Bone marrow (tissue), 2 donors: ENCODE measurements at places on chromosomes 11 and 22.

DNA sequence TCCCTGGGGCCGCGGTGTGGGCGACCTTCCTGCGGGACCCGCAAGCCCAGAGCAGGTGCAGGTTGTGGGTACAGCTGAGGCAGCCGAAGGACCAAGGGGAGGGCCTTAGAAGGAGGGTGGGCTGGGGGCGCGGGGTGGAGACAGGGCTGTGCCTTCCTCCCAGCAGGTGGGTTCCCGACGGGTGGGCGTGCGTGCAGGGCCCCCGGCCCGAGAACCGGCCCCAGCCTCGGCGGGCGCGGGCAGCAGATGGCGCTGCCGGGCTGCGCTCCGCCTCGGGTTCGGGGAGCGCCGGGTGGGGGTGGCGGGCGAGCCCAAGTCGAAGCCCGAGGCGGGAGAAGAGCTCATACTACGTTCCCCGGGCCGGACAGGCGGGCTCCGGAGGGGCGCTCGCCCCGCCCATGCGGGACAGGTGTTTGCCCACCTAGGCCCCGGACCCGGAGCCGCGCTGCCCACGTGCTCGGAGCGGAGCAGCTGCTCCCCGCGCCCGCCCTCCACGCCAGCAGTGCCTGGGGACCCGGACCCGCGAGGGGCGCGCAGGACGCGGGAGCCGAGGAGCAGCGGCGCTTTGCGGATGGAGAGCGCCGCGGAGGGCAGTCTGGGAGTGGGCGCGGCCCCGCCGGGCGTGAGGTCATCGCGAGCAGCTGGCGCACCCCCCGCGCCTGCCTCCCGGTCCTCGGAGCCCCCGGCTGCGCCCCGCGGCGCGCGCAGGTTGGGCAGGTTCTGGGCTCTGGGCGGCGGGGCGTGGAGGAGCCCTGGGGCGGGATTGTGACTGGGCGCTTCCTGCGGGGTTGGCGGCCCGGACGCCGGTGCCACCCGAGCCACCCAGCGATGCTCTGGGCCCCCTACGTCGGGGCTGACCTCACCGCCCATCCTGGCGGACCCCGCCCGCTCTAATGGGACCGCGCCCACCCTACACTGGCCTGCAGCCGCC lies 25.3 kb downstream of the DUSP8 start:
- no peak for DNase-seq

GRCh38 chr11:34348919-34349318 lies 8.9 kb downstream of the ABTB2 start:
- no peak for DNase-seq

DNA sequence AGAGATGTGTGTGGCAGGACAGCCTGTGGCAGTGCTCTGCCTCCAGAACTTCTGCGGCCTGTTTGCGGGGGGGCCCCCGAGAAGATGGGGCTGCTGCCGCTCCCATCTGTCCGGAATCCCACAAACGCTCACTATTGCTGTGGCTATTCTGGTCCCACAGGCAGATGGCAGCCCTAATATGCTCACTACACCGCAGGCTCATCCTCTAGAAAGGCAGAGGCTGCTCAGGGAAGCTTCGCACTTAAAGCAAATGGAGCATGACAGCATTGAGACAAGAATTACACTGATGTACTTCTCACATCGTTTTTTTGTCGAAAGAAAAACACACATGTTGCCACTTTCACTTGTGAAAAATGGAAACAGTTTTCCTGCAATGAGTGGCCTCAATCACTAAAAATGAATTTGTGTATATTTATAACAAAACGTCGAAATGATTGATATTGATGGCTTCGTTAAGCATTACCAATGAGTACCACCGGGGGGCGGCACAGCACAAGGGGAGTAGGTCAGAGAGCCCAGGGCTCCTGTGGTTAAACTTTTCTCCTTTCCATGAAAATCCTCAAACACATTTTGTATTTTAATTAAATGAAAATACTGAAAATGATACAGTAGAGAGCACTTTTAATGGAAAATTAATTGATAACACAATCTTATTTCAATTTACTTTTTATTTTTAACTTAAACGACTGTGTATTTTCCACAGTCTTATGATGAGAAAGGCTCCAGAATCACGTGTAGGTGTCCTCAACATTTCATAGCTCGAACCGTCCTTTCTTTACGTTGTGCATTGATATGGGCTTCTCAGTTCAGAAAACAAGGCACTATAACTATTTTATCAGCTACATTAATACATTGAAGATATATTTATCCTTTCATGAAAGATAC lies 69.1 kb downstream of the CTTN start:
- DNase-seq: no peak

DNA sequence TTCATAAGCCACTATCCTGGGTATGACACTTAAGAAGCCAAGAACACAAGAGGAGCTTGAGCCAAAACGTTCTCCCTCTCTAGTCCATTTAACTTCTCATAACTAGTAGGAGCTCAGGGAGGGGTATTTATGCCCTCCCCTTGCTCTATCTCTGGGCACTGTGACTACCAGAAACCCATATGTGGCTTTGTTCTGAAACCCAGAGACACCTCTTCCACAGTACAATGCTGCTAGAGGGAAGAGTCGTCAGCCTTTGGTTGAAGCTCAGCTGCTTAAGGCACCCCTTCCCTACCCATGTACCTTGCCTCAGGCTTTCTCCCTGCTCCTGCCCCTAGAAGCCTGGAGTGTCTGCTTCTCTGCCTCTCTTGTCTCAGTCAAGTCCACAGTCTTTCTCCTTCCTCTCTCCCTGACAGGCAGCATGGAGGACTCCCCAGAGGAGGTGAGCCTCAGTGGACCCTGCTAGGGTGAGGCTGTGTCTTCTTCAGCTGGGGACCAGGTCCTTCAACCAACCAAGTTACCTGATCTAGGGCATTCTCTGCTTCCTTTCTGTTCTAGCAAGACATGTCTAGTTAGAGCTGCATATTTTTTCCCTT lies 23.1 kb upstream of the USP47 start:
- no peak for DNase-seq

DNA sequence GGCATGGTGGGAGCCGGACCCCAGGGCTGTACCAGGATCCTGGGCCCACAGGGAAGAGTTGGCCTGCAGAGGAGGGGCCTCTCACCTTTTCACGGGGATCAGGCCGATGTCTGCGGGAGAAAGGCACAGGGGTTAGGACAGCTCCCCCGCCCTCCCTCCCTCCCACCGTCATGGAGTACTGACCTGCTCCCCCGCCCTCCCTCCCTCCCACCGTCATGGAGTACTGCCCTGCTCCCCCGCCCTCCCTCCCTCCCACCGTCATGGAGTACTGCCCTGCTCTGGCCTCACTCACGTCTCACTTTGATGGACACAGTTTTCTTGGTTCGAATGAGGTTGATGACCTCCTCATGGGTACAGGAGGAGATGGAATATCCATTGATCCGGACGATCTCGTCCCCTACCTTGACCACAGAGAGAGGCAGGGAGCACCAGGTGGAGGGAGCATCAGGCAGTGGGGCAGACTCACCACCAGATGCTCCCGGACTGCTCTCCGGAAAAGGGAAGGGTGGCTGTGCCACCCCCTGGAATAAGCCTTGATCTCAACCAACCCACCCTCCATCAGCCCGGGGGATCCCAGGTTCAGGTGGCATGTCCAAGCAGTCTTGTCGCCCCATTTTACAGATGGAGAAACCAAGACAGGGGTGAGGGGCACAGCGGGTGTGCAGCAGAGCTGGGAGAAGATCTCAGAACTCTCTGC lies 17.1 kb downstream of the USH1C start:
- DNase-seq: no peak

DNA sequence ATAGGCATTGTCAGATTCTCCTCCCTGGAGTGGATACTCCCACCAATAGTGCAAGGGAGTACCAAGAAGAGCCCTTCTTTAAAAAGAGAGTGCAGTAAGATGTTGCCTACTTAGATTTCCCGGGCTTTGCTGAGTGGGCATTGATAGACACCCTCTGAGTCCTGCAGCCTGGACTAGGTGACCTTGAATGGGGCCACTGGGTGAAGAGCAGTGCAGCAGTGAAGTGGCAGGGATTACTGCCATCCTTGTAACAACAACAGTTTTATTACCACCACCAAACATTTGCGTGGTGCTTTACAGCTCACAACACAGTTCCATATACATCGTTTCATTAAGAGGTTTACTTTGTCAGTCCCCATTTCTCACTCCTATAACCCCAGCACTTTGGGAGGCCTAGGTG lies 59.4 kb downstream of the MICAL2 start:
- DNase-seq: no peak

GRCh38 chr22:42688241-42689211 lies 32.1 kb downstream of the A4GALT start:
- DNase-seq: no peak

DNA sequence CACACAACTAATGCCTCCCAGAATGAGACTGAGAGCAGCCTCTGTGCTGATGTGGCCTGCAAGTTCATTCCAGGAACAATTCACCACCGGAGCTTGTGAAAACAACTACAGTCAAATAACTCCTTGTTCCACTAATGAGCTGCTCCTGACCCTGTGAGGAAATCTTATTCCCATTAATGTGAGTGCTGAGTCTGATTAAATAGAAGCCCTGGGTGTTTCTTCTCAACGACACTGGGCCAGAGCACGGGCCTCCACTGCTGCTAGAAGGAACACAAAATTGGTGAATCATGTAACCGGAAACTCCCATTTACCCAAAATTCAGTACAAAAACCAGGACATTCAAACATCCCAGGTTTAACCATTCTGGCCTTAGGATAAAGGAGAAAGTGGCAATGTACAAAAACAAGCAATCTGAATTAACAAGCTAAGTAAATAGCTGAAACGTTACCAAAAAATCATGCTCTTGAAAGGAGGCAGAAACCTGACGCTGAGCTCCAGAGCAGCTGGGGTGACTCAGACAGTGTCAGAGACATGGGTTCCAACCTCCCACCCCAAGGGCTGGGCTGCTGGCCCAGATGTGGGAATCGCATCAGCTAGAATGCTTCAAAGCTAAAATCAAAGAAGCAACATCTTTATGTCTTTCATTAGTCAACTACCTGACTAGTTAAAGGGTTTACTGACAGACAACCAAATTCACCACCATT lies 26.7 kb downstream of the SERGEF start:
- DNase-seq: no peak
